Aortic smooth muscle cell (primary cell): ENCODE measurements at places on chromosomes 11 and 22. TPM values are rescaled to one million over a fixed set of nuclear protein-coding genes. Genes with fewer than 3 reads are reported as not detected.

The OR8K3 gene
- not detected in 2 replicates for total RNA-seq

The CTR9 gene
- 28.4 and 29.1 TPM in 2 replicates for total RNA-seq

The KCNK4 gene
- not detected in 2 replicates for total RNA-seq

The PNPLA5 gene
- total RNA-seq = not detected in 2 replicates
